ENCODE measurements at places on chromosomes 2 and 18. TPM values are rescaled to one million over a fixed set of nuclear protein-coding genes. Genes with fewer than 3 reads are reported as not detected.

Gene REG1B
- not detected for total RNA-seq

Gene FHL2
- total RNA-seq, result 115 TPM

Gene ACMSD
- not detected for total RNA-seq

Gene UPP2
- not detected for total RNA-seq

Gene CELF4
- total RNA-seq, result not detected

Gene OTOS
- total RNA-seq, result not detected

Gene CYP26B1
- 0.44 TPM for total RNA-seq

Gene PSMA8
- not detected for total RNA-seq

Gene SERPINB12
- not detected for total RNA-seq

Gene IL36RN
- total RNA-seq, result not detected

Gene POTEJ
- total RNA-seq, result not detected

Gene LDLRAD4
- total RNA-seq, result 2.2 TPM

Gene APOB
- 0.10 TPM for total RNA-seq

Gene EDAR
- total RNA-seq, result not detected

Gene SH3BP4
- 62.5 TPM for total RNA-seq

Gene ZBTB7C
- 0.06 TPM for total RNA-seq

Gene ALPP
- not detected for total RNA-seq

Gene GPR35
- 0.24 TPM for total RNA-seq

Gene CNGA3
- not detected for total RNA-seq

Gene NFU1
- 36.3 TPM for total RNA-seq

Gene CCDC148
- 1.2 TPM for total RNA-seq

Gene KIF5C
- 0.58 TPM for total RNA-seq

Gene TMEM247
- not detected for total RNA-seq

Gene CAPN14
- 0.15 TPM for total RNA-seq

Gene CFC1
- not detected for total RNA-seq

Gene FIGN
- total RNA-seq, result 4.7 TPM

Gene RTP5
- not detected for total RNA-seq

Gene DNAJC5G
- total RNA-seq, result 0.47 TPM

Gene REG3A
- total RNA-seq, result not detected

Gene ACTG2
- total RNA-seq, result not detected

Gene ASTL
- total RNA-seq, result not detected

Gene FASTKD1
- total RNA-seq, result 25.7 TPM

Gene EPB41L3
- 40.9 TPM for total RNA-seq

Gene BOK
- total RNA-seq, result 117 TPM

Gene INPP4A
- total RNA-seq, result 21.9 TPM

Gene MAL
- total RNA-seq, result 3.1 TPM

Gene NEU4
- 0.29 TPM for total RNA-seq

Gene NTSR2
- total RNA-seq, result not detected

Gene B4GALT6
- total RNA-seq, result 10.2 TPM

Gene GATA6
- 18.1 TPM for total RNA-seq

Gene CROCC2
- not detected for total RNA-seq

Gene ACVR1
- total RNA-seq, result 22.3 TPM

Gene FSHR
- not detected for total RNA-seq

Gene CRYGD
- total RNA-seq, result not detected

Gene SPP2
- not detected for total RNA-seq

Gene EHBP1
- total RNA-seq, result 29.3 TPM

Gene PLCL1
- 5.0 TPM for total RNA-seq

Gene NBAS
- total RNA-seq, result 56.7 TPM

Gene DSG1
- not detected for total RNA-seq

Gene CMPK2
- 36.6 TPM for total RNA-seq

Gene STAMBP
- total RNA-seq, result 24.0 TPM

Gene STPG4
- total RNA-seq, result not detected

Gene DAW1
- total RNA-seq, result 0.58 TPM

Gene C1GALT1C1L
- 0.47 TPM for total RNA-seq

Gene UGT1A10
- not detected for total RNA-seq

Gene CSRNP3
- total RNA-seq, result 0.47 TPM

Gene TMEM237
- 18.6 TPM for total RNA-seq

Gene IL37
- total RNA-seq, result not detected

Gene THUMPD2
- 6.0 TPM for total RNA-seq

Gene STARD6
- total RNA-seq, result not detected
